Smooth muscle cell of bladder (primary cell): ENCODE measurements at places on chromosomes 7 and 10. TPM values are rescaled to one million over a fixed set of nuclear protein-coding genes. Genes with fewer than 3 reads are reported as not detected.

The TOMM7 gene
- total RNA-seq, result 258 and 272 TPM in 2 replicates

The HOXA11 gene
- total RNA-seq, result 8.5 and 9.6 TPM in 2 replicates

The EBF3 gene
- 3.7 TPM in 2 replicates for total RNA-seq

The JCAD gene
- total RNA-seq, result 24.7 and 30.9 TPM in 2 replicates

The ITPRID1 gene
- not detected in 2 replicates for total RNA-seq

The RBM20 gene
- total RNA-seq, result under 0.01 TPM in 2 replicates

The SEMA3C gene
- 99.7 and 127 TPM in 2 replicates for total RNA-seq

The PTPN20 gene
- 0.14 and 1.5 TPM in 2 replicates for total RNA-seq

The MSS51 gene
- 0.85 and 1.2 TPM in 2 replicates for total RNA-seq

The ANKRD2 gene
- total RNA-seq, result 0.71 and 1.2 TPM in 2 replicates

The CPN1 gene
- total RNA-seq, result not detected in 2 replicates

The COL13A1 gene
- total RNA-seq, result 11.7 and 20.3 TPM in 2 replicates

The SH3PXD2A gene
- total RNA-seq, result 14.8 and 19.7 TPM in 2 replicates

The TNS3 gene
- 81.2 and 150 TPM in 2 replicates for total RNA-seq

The SLC16A12 gene
- total RNA-seq, result not detected in 2 replicates

The PAX4 gene
- total RNA-seq, result not detected in 2 replicates

The FGL2 gene
- 58.2 and 114 TPM in 2 replicates for total RNA-seq

The SHTN1 gene
- total RNA-seq, result 0.92 and 1.00 TPM in 2 replicates

The ABCB1 gene
- 0.65 and 1.7 TPM in 2 replicates for total RNA-seq

The UNCX gene
- not detected in 2 replicates for total RNA-seq

The AKR1C4 gene
- total RNA-seq, result not detected in 2 replicates

The CUX1 gene
- total RNA-seq, result 47.4 and 65.2 TPM in 2 replicates

The BRAT1 gene
- total RNA-seq, result 15.4 and 23.3 TPM in 2 replicates

The NXPH1 gene
- total RNA-seq, result not detected in 2 replicates

The MMRN2 gene
- 1.7 and 1.8 TPM in 2 replicates for total RNA-seq

The FAM24A gene
- not detected in 2 replicates for total RNA-seq

The CUBN gene
- 0.85 and 1.2 TPM in 2 replicates for total RNA-seq

The LIPF gene
- total RNA-seq, result not detected in 2 replicates

The PTF1A gene
- not detected in 2 replicates for total RNA-seq

The RHOBTB1 gene
- total RNA-seq, result 34.4 and 45.8 TPM in 2 replicates

The MYO1G gene
- under 0.01 and 0.09 TPM in 2 replicates for total RNA-seq

The RPP30 gene
- 32.9 and 35.6 TPM in 2 replicates for total RNA-seq

The ENKUR gene
- total RNA-seq, result under 0.01 and 0.09 TPM in 2 replicates

The FAM200A gene
- 5.3 and 5.5 TPM in 2 replicates for total RNA-seq

The PTPRZ1 gene
- total RNA-seq, result not detected in 2 replicates

The METTL27 gene
- total RNA-seq, result 2.3 and 7.4 TPM in 2 replicates

The TDRD1 gene
- total RNA-seq, result under 0.01 and 0.83 TPM in 2 replicates

The ZNHIT1 gene
- 108 and 109 TPM in 2 replicates for total RNA-seq

The SLC18A2 gene
- total RNA-seq, result not detected in 2 replicates

The HABP2 gene
- not detected in 2 replicates for total RNA-seq

The ACSL5 gene
- 1.7 and 2.2 TPM in 2 replicates for total RNA-seq

The TRIL gene
- 0.71 and 1.3 TPM in 2 replicates for total RNA-seq
